Common myeloid progenitor, CD34-positive (primary cell): ENCODE measurements at places on chromosomes 5 and 9.

DNA sequence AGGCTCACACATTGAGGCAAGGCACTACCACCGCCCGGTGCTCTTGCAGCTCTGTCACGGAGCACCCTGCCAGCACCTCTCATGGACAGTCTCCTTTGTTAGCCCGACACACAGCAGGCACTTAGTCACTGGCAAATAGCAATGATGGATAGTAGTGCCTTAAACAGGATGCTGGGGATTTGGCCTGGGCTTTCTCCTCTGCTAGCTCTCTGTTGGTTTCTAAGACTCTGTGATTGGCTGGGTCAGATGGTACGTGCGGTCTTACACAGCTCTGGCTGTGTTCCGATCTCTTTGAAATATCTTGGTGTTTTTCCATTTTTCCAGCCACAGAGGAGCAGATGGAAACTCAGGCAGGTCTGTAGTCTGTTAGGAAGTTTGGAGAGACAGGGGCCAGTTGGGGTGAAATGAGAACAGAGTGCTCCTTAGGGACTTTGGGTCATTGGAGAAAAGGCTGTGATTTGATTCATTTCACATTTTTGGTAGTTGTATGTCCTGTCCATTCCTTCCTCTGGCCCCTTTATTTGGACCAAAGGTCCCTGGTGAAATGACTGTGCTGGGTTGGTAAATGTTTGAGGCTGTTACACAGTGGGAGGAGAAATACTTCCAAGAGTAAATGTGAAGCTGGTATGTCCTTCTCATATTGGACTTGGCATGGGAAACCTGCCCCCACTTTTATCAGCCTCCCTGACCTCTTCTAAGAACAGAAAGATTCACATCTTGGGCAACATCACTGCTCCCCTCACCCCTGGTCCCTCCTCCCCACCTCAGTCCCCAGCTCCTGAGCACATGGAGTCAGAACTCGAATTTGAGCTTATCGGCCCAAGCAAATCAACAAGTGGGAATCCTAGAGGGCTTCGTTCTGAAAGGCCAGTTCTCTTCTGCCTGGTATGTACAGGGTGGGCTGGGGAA lies 3.4 kb downstream of the SMIM3 start:
- no peak for DNase-seq

- no peak for DNase-seq
Measured at GRCh38 chr5:149423794-149424268, 44.7 kb upstream of the IL17B start.

DNA sequence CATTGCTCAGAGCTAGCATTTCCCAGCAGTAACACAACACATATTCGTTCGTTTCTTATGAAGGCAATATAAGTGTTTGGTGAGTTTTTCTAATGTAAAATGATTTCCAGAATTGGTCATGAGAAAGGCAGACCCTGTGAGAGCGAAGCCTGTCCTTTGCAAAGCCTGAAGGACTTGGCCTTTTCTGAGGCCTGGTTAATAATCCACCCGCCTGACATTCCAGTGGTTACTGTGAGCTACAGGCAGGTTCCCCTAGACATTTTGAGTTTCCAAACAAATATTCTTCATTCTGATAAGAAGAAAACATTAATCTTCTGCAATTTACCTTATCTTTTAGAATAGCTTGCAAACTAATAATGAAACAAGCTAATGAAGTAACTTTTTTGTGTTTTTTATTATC lies 38.0 kb downstream of the ADAMTS16 start:
- DNase-seq, result no peak

DNA sequence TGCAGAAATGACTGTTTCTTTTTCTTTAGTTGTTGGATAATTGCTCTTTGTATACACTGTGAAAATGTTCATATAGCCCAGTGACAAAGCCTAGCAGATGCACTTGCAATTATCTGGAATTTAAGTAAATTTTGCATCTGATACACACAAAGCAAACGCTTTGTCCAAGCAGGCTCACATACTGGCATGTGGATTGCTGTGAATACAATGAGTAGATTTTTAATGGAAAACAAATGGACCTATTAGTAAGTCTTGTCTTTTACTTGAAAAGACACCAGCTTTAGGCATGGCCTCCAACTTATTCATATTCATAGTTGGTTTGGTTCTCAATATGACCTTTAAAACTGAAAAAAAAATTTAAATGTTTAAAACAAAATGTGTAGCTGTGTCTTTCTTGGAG lies 1299.8 kb upstream of the WWC1 start:
- DNase-seq, result no peak

DNA sequence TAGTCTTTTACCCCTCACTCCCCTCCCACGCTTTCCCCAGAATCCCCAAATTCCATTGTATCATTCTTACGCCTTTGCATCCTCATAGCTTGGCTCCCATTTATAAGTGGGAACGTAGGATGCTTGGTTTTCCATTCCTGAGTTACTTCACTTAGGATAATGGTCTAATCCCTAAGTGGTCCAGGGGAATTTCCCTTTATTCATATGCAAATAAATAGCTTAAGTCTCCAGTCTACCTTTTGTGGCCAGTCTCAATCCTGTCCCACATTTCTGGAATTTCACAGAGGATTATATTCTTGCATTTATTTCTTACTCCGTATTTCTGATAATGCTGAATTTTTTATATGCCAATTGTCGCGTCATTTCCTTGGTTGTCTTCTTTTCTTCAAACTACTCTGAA lies 245.6 kb upstream of the DAB2 start:
- no peak for DNase-seq
